Naive B cell (primary cell): ENCODE measurements at places on chromosomes 7 and 10.

GRCh38 chr7:45955286-45955685, 34.2 kb upstream of the IGFBP3 start:
- DNase-seq = no peak

GRCh38 chr7:94621120-94621519, 34.8 kb downstream of the SGCE start:
- no peak for DNase-seq

DNA sequence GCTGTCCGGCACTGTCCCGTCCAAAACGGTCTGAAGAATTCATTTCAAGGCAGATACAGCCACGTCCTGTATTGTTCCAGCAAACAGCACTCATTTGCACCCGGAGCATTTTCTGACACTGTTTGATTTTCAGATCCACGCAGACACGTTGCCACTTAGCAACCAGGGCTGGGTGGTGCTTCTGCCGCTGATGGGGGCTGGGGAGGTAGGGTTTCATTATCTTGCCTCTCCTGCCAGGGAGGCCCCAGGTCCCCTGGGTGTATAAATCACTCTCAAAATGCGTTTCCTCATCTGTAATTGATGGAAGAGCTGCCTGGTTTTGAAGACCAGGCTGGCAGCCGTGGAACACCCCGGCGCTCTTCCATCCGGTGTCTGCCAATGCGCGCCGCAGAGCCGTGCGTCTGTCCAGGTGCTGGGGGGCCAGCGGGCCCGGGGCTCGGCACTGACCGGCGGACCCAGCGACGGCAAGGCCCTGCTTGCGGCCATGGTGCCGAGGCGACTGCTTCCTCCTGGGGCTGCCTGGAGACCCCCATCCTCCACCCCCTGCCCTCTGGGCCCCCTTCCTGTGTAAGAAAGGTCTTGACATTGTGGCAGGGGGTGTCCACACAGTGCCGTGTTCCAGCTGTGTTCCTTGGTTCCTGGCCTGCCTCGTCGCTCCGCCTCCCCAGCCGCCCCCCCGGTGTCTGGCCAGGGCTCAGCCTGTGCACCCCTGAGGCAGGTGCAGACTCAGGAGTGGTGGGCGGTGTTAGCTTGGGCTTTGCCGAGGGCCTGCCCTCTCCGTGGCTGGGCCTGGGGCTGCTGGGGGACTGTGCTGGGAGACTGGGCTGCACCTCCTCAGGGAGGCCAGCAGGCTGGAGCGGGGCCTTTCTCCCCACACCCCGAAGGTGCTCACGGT, 16.6 kb downstream of the ADGRA1 start:
- no peak for DNase-seq

DNA sequence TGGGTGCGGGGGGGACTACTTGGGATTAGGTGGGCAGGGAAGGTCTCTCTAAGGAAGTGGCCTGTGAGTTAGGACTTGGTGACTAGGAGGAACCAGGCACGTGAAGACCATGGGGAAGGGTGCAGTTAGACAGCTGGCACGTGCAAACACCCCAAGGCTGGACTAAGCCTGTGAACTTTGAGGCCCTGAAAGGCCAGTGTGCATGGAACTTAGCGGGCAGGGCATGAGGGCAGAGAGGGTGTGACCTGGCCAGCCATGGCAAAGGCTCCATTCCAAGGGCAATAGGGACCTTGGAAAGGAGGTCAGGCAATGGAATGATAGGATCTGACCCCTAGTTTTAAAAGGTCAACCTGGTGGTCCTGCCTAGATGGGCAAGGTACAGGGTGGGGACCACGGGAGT, 158.4 kb upstream of the PCBD1 start:
- no peak for DNase-seq

GRCh38 chr7:157832006-157832405, 495.2 kb downstream of the DNAJB6 start:
- no peak for DNase-seq
